Heart left ventricle (tissue), 16 donors: ENCODE measurements at places on chromosomes 1 and 21.
A peak's percentile ranks its signal among the peaks of the same experiment; 100 is the strongest.

- no peak for DNase-seq
Measured at GRCh38 chr21:45578176-45578801, 36.0 kb upstream of the SLC19A1 start.

- DNase-seq: peak; percentile 81
Measured at GRCh38 chr1:227885648-227886502, 61.9 kb downstream of the WNT9A start.

DNA sequence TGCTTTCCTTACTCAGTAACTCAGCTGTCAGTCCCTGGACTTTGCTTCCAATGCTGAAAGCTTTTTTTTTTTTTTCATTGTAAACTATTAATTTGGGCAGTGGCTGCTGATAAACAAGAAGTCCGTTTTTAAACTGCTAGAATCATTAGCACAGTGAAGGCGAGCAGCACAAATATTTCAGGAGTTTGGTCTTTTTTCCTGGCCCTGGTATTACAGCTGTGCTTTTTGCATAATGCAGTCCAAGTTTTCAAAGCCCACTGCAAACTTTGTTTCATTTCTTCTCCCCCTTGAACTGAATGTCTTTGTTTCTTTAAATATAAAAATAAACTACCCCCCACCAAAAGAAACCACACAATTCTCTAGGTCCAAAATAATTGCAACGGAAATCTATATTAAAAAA lies 6.6 kb downstream of the GLIS1 start:
- DNase-seq: no peak

DNA sequence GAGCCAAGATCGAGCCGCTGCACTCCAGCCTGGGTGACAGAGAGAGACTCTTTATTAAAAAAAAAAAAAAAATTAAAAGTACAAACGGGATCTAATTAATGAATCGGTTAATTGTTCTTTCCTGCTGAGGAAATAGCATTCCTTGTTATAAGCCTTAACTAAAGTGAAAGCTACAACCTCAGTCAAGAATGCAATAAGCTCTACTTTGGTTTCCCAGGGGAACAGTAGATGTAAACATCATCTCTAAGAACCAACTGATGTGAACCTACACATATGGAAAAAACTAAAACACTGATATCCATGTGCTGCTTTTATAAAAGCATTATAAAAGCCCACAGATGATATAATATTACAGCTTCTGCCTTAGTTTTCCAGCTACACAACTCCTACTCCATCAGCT lies 41.9 kb downstream of the LPGAT1 start:
- DNase-seq: no peak

- DNase-seq: no peak
Measured at GRCh38 chr1:25871086-25871703, 4.3 kb downstream of the PAQR7 start.

GRCh38 chr1:151222130-151222529 lies 23.8 kb downstream of the PIP5K1A start:
- no peak for DNase-seq

DNA sequence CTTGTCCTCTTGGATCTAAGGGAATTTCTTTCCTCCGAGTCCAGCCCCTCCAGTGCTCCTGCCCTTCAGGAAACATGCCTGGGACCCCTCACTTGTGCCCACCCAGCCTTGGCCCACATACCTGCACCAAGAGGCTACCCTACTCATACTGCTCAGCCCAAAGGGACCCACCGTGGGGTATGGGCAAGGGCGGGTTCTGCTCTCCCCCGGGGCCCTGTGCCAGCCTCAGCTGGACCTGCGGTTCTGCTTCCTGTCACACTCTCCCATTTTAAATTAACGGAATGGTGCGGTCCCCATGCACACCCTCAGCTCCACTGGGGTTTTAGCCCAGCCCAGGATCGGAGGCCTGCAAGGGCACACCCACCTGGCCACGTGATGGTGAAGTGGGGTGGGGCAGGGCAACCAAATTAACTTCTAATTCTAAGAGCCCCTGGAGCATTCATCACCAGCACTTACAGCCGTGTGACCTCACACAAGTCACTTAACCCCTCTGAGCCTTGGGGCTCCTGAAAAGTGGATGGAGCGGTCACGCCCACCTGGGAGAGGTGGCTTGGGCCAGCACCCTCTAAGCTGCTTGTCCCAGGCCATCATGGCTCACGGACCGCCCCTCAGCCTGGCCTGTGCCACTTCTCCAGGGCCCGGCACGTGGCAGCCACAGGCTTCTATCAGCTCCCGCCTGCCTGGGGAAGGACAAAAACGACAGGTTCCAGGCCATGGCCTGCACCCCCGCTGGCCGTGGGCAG lies 28.3 kb downstream of the TP73 start:
- DNase-seq: no peak

GRCh38 chr1:107277022-107277421 lies 136.2 kb downstream of the NTNG1 start:
- DNase-seq: no peak

DNA sequence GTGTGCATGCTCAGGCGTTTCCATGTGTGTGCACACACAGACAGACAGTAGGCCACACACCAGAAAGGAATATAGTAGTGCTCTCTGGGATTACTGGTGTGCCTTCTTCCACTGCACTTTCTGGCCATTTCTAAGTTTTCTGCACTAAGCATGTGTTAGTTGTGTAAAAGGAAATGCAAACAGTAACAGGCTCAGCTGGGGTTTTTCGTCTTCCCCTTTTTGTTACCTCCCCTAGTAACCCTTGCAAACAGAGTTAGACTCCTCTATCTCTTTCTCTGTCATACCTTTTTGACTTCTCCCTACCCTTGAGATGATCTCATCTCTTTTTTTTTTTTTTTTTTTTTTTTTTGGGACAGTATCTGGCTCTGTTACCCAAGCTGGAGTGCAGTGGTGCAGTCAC lies 196.3 kb downstream of the SDCCAG8 start:
- DNase-seq: no peak

GRCh38 chr21:45618846-45619485 lies 24.6 kb upstream of the PCBP3 start:
- DNase-seq: no peak

- DNase-seq: no peak
Measured at GRCh38 chr1:46543761-46544560, 7.5 kb downstream of the KNCN start.

- no peak for DNase-seq
Measured at GRCh38 chr1:223836586-223836985, 9.2 kb downstream of the TP53BP2 start.

DNA sequence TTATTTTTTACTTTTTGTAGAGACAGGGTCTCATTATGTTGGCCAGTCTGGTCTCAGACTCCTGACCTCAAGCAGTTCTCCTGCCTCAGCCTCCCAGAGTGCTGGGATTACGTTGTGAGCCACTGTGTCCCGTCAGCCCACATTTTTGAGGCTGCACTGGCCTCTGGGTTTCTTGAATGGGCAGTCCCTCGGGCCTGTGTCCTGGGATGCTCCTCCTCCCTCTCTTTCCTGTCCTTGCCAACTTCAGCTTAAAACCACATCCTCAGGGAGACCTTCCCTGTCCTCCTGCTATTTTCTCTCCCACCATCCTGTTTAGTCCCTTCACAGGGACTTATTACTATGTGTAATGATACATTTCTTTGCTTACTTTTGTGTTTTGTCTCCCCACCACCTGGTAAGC lies 31.4 kb upstream of the LYST start:
- DNase-seq: no peak

- no peak for DNase-seq
Measured at GRCh38 chr1:194295685-194296084, 1109.3 kb upstream of the B3GALT2 start.

DNA sequence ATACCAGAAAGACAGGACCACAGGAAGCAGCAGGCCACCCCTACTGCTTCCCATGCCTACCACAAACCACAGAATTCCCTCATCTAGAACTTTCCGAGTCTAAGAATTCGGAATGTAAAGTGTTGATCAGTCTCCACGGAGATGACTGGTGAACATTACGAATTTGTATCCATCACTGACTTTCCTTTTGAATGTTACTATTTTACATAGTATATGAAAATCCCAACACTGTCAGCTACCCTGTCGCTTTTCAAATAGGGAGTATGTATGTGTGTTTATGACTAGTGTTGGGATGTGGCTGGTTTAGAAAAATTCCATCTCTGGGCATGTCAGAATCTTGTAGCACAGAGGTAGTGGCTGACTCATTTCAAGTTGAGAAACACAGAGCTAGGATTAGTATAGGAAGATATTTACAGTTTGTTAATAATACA lies 118.2 kb downstream of the COQ8A start:
- DNase-seq: no peak

- DNase-seq: no peak
Measured at GRCh38 chr1:31802190-31803150, 13.4 kb downstream of the SPOCD1 start.

DNA sequence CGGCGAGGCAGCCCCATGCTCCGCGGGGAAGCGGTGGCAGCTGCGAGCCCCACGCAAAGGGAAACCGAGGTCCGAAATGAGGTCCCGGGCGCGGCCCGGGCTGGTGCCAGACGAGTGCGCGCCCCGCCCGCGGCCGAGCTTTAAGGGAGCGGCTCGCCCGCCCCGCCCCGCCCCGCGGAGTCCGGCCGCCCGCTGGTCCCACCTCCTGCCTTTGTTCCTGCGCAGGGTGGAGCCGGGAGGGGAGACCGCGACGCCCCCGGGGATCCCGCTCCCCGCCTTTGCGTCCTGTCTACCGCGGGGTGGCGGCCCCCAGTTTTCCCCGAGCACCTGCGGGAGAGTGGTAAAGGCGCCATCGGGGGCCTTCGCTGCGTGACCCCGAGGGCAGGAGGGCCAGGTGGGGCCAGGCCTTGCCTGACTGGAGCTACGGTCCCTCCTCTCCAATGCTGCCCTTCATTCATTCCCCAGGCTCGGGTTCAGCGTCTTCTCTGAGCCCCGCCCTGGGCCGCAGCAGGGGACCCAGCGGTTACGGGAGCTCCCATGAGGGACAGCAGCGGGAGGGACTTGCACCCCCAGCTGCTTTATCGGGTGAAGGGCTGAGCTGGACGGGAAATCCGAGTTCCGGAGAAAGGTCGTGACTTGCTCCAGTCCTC lies at the start of gene HES2:
Gene HES2 (minus strand): TSS at position 116 of the 650 bp plus-strand sequence. CDS start 99 bp downstream, at position 17.
- no peak for DNase-seq

- DNase-seq: no peak
Measured at GRCh38 chr1:101260556-101261350, 23.9 kb downstream of the S1PR1 start.

- peak; percentile 48 for DNase-seq
Measured at GRCh38 chr1:58687516-58687915, 12.3 kb downstream of the MYSM1 start.

GRCh38 chr1:37085393-37085792 lies 51.1 kb upstream of the GRIK3 start:
- no peak for DNase-seq

DNA sequence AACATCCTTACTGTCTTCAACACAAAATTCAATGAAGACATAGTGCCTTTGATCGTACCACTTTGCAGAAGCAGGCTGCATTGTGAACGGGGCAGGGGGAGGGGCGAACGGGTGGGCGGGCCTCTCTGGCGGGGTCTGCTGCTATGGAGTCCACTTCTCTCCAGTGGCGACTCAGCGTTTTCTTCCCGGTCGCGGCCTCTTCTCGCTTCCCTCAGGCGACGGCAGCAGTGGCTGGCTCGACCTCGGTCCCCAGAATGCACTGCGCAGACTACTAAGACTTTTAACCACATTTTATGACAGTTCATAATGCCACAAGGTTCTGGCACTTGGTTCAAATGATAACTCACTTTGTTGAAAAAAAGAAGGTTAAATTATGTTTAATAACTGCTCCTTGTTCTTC lies 21.2 kb downstream of the GBP2 start:
- peak; percentile 54 for DNase-seq

GRCh38 chr1:212944229-212944901 lies 6.0 kb upstream of the VASH2 start:
- DNase-seq: no peak

- no peak for DNase-seq
Measured at GRCh38 chr1:39943471-39944290, 11.3 kb upstream of the MFSD2A start.

DNA sequence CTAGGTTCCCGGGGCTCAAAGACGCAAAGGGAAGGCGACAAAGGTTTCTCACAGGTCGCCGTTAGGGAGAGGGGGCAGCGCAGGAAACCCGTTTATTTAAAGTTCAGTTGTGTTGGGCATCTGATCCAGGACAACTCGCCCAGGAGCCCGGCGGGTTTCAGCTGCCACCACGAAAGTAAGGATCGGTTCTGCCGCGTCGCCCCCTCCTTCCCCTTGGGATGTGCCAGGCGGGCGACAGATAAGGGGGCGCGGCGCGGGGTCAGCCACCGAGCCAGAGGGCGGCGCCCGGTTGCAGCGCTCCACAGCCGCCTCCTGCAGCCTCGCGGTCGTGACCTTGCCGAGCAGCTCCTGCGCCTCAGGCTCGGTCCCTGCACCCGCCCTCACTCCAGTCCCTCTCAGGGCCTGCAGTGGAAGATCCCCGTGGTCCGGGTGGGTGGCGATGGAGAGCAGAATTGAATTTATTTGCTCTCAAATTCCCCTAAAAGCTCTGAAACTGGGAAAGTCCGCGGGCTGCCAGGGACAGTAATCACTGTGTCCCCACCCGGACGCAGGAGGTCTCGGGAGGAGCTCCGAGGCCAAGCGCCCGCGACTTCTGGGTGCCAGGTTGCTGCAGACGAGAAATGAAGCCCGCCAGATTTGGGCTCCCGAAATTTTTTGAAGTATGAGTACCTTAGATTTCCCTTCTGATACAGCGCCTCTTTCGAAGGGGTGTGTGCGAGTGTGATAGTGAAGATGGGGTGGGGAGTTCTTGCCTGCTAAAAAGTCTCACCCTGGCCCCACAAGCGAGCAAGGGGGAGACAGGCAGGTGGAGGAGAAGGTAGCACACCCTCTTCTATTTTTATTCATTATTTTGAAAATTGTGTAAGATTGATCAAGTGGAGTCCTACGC lies 28.4 kb upstream of the NFIA start:
- peak; percentile 73 for DNase-seq

DNA sequence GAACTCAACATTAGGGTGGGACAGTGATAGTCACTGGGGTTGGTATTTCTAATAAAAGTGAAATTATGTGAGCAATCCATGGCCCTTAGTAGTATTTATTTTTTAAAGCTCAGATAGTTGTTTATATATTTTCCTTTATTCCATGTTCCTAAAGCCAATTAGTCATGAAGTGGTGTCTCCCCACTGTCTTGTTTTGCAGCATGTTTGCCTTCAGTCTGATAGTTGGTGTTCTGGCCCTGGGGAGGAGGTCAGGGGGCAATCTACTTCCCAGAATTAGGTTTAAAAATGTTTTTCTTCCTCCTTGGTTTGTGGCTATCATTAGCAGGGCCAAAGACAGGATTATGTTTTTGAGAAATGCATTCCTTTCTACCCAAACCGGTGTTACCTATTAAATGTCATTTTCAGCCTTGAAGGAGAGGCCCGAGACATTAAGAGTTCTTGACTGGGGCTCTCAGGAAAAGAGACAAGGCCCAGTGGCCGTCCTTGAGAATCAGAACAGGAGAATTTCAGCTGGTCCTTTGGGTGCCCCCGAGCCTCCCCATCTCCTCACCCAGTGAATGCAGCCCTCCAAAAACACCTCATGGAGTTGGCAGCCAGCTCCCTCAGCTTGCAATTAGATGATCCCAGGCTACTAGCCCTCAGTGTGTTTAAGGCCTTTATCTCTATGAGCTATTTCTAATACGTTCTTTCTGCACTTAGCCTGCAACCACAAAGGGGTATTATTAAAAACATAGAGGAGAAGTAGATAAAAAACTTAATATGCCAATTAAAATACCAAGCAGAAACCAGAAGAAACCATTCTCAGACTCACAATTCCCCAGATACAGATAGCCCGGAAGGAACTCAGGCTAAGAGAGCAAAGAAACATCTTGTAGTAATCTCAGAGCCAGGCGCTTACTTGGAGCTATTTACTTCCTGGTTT lies 71.3 kb upstream of the NGF start:
- no peak for DNase-seq
